Fibroblast of the aortic adventitia (primary cell): ENCODE measurements at places on chromosomes 7 and 10.

DNA sequence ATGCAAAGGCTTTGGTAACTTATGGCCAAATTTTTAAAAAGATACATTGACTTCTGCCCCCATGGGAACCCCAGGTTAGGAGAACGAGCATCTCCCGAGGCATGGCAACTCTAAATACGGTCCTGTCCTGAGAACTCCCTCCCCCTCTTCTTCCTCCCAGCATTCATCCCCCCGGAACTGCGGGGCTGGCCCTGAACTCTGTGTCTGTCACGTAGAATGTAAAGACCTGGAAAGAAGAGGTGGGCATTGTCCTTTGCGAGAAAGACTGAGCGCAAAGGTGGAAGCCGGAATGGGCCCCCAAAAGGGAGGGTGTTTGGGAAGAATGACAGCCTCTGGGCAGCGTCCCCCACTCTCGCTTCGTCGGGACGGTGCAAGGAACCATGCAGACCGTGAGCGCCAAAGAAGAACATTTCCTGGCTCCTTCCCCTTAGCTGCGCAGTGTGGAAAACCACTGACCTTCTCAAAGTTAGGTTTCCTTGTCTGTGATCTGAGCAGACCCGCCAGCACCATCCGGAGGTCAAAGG lies 21.0 kb downstream of the SHH start:
- no peak for DNase-seq

GRCh38 chr7:44280993-44281721 lies 44.2 kb downstream of the CAMK2B start:
- no peak for DNase-seq

DNA sequence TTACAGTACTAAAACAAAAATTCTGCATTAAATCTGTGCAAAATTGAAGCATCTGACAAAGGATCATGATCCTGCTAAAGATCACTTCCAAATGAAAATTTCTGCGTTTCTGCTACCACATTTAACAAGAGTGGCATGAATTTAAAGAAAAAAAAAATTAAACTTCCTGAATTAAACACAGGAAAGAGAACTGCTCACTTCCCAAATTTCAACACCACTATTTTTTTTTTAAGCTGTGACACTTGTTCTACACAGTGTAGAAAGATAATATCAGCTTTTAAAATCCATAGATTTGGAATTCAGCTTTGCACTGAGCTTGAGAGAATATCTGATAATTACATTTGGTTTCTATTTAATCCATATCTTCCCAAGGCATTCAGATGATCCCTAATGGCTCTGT lies 73.6 kb downstream of the EPC1 start:
- DNase-seq, result no peak

DNA sequence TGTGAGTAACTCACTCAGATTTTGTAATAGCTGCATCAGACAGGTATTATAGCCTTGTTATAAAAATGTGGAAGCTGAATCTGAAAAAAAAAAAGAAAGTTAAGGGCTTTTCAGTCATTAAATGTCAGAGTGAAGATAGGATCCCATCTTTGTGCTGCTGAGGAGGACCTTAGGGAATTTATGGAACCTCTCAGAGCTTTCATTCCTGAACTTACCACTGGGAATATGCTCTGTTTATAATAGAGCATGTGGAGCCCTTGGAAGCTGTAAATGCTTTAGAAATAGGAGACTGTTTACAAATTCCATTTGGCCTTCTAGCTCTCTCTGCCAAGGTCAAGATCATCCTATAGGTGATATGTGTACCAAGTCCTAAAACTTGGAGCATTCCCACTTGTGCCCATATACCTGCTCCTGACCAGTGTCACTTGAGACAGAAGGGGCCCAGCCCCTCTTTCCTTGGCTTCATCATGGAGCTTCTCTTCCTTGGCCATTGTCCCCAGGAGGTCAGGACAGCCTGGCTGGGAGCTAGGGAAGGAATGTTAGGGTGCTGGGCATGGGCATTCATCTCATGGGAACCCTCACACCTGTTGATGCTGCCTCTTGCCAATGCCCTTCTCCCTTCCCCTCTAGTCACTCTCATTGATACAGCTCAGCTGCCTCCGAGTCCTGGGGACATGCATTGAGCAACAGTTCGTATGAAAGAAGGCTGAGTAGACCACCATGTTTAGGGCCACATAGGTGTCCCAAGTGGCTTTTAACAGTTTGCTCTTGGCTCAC lies 105.3 kb downstream of the LRRC18 start:
- DNase-seq, result no peak

- no peak for DNase-seq
These were observed 31.5 kb downstream of the TCF7L2 start for GRCh38 chr10:112981553-112981952.

GRCh38 chr7:25427721-25428120 lies 199.4 kb upstream of the NPVF start:
- DNase-seq, result no peak

DNA sequence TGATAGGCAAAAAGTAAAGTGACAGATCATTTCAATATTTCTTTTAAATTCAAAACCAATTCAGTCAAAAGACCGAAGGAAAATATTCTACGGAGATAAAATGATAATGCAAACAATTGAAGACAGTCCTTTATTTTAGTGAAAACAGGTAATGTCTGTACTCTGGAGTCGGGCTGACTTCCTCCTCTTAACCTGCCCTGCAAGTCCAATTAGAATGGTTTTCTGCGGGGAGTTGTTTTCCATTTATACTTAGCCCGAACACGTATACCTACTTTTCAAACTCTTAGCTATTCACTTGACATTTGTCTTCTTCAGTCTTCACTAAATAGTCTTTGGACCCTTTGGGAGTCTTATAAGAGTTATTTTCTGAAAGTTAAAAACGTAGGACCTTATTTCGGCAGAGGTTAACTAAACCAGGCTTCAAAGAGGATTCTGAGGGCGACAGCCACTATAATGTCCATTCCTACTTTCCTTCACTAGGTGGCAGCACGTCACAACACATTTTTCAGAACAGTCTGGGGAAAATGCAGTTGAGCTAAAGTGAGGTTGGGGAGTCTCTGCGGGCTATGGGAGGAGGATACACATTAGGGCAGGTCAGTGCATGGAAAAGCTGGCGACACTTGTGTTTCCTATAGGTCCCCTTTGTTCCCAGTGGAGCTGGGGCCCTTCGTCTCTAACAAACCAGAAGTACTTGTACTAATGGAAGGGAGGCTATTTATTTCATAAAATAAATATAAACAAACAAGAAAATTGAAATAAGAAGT lies 472.0 kb downstream of the KCNMA1 start:
- peak; percentile 79 for DNase-seq

DNA sequence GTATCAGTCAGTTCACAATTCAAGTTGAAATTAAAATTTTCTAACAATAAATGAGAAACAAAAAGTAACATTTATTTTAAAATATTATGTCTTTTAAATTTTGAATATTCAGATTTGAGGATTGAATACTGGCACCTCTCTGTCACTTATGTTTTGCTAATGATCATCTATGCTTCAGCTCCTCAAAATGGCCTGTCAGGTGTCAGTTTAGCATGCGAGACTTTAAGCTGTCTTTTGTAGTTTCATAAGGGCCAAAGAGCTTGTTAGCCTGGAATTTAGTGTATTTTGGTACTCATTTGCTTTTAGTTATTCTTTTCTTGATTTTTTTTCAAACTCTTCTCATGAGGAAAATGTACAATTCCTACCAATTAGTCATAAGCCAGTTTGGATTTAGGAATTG lies 102.0 kb upstream of the RPA3 start:
- DNase-seq, result no peak

DNA sequence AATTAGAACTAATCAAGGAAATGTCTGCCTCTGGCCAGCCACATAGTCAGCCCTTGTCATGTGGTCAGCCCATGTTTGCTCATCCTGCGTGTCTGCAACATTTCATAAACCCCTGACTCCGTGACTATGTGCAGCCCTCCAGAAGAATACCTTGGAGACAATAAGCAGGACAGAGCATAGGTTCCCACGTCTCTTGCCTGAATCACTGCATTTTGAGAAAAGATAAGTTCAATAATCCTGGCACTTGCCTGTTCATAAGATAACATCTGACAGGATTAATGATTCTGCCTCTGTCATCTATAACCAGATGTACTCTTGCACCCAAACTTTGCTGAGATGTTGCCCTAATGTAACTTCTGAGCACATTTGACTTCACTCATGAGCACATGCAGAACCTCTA lies 78.4 kb downstream of the AKR1D1 start:
- no peak for DNase-seq

GRCh38 chr10:128095027-128095752 lies 31.0 kb downstream of the MKI67 start:
- no peak for DNase-seq
